Activated T-cell treated with anti-CD3 and anti-CD28 coated beads, Interleukin-2, amount 50 U/mL, for 24 hours (primary cell): ENCODE measurements at places on chromosomes 1 and 21.

GRCh38 chr21:46205766-46206162, 21.5 kb upstream of the SPATC1L start:
- no peak for DNase-seq

- no peak for DNase-seq
Observed at GRCh38 chr1:175984813-175985212, 222.3 kb downstream of the COP1 start.

- DNase-seq, result no peak
Observed at GRCh38 chr1:11792106-11792505, 13.7 kb downstream of the MTHFR start.

- DNase-seq, result no peak
Observed at GRCh38 chr1:64861611-64862010, 104.7 kb downstream of the JAK1 start.

DNA sequence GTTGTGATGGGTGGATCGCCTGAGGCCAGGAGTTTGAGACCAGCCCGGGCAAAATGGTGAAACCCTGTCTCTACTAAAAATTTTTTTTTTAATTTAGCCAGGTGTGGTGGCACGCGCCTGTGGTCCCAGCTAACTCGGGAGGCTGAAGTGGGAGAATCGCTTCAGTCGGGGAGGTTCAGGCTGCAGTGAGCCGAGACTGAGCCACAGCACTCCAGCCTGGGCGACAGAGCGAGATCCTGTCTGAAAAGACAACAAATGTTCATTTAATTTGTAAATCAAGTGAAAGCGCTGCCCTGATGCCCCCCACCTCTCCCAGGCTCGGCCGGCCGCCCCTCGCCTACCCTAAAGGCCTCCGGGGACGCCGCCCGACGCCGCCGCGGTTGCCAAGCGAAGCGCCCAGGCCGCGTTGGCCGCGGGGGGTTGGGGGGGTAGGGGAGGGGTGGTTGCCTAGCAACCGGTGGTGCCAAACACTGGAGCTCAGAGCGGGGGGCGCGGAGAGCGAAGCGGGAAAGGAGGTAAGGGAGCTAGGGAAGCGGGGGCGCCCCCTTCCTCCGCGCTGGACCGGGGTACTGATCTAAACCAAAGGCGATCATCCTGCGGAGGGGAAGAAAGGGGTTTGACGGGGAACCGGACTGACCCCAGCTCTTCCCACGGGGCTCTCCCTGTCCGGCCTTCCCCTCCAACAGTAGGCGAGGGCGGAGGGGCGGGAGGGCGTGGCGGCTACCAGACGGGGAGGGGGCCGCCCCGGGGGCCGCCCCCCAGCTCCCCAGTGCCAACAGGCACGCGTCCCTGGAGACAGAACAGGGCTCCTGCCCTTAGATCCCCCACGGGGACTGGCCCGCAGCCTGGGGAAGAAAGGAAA, at the start of gene TEKT2:
Gene TEKT2 (plus strand): TSS at position 460 of the 862 bp plus-strand sequence. CDS start 828 bp downstream, outside the sequence.
- DNase-seq, result no peak

DNA sequence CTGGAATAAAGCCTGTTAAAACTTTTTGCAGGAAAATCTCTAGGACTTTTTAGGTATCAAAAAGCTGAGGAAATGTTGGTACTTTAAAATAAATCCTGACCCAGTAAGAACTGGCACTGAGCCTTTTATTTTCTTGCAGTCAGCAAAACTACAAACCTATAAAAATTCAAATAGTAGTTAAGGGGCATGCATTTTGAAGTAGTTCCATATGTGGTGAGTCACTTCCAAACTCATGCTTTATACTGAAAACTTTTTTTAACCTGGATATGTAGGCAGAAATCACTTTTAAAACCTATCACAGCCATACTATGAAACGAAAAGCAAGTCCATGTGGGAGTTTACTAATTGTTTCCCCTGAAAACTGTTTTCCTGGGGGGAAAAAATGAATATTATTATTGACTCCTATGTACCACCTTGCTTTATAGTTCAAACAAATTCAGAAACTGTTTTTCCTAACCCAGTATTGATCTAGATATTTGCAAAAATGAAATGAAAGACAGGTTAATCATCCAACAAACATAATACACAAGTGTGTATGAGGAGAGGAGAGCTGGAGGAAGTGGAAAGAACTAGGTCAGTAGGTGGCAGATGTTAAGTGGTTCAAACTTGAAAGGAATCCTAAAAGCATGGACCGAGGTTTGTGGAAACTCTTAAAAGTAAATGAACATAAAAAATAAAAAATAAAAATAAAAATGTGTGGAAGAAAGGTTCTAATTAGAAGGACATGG, 30.5 kb downstream of the NRIP1 start:
- no peak for DNase-seq

- DNase-seq, result no peak
Observed at GRCh38 chr1:53061123-53061858, 722 bp upstream of the PODN start.

DNA sequence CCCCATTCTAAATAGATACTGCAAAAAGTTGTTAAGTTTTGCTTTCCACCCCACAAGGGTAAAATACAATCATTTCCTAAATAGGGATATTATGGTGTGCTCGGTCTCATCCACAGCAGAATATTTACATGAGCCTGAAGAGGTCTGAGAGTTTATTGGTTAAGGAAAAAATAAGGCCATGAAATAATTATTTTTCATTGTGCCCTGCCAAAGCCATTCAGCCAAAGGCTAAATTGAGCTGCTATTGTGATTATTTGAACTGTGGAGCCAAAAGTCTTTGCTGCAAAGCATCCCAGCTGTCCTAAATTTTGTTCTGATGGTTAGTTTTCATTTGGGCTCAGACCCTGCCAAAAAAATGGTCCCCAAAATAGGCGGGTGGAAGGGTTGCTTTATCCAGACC, 298.7 kb upstream of the ESRRG start:
- DNase-seq, result no peak

DNA sequence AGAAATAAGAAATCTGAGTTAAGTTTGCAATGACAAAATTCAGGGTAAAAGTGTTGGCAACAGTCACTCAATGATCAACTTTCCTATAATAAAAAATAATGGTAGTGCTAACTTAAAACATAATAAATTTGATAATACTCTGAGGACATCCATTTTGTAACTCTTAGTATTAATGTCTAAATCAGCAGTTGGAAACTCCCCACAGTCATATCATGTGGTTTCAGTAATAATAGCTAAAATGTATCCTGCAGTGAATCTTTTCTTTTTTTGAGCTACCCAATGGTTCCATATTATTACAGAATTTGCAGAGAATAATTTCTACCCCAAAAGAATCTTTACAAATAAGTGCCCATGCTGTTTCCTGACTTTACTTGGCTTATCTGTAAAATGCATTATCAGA, 286.7 kb downstream of the PTPRC start:
- no peak for DNase-seq

DNA sequence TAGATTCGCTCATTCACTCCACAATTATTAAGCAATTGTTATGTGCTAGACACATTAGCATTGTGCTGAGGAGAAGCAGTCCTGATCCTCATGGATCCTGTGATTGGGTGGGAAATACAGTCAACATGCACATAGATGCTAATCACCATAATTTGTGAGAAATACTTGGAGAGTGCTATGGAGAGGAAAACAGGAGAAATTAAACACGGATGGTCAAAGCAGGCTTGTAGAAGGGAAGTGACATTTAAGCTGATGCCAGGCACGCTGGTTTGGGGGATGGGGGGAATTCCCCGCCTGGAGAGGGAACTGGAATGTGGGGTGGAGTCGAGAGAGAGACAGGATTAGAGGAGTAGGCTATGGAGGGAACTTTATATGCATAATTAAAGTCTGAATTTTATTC, 52.2 kb upstream of the L1TD1 start:
- no peak for DNase-seq

DNA sequence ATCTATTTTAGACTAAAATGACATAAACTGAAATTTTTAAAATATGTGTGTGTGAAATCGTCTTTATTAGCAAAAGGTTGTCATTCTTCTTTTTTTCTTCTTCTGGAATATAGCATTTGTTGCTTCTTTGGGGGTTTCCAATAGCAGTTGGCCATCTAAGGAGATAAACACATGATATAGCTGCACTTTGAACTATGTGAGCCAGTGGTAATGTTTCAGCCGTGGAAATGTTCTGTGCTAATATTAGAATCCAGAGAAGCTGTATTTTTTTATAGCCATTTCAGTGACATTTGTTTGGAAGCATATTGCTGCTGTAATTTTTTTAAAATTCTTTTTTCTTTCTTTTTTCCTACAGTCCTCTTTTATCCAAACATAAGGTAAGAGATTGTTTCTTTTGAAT, 75.1 kb downstream of the CNST start:
- no peak for DNase-seq

- DNase-seq, result no peak
Observed at GRCh38 chr1:118535901-118536300, 350.9 kb upstream of the SPAG17 start.

- no peak for DNase-seq
Observed at GRCh38 chr21:31345136-31345535, 1.1 kb upstream of the TIAM1 start.

DNA sequence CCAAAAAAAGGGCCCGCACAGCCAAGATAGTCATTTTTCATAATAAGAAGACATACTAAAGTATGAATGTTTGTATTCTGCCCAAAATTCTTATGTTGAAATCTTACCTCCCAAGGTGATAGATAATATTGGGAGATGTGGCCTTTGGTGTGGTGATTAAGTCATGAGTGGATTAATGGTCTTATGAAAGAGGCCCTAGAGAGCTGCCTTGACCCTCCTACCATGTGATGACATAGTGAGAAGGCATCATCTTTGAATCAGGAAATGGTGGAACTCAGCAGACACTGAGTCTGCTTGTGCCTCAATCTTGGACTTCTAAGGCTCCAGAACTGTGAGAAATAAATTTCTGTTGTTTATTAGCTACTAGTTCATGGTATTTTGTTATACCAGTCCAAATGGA, 11.8 kb upstream of the RNPC3 start:
- no peak for DNase-seq

DNA sequence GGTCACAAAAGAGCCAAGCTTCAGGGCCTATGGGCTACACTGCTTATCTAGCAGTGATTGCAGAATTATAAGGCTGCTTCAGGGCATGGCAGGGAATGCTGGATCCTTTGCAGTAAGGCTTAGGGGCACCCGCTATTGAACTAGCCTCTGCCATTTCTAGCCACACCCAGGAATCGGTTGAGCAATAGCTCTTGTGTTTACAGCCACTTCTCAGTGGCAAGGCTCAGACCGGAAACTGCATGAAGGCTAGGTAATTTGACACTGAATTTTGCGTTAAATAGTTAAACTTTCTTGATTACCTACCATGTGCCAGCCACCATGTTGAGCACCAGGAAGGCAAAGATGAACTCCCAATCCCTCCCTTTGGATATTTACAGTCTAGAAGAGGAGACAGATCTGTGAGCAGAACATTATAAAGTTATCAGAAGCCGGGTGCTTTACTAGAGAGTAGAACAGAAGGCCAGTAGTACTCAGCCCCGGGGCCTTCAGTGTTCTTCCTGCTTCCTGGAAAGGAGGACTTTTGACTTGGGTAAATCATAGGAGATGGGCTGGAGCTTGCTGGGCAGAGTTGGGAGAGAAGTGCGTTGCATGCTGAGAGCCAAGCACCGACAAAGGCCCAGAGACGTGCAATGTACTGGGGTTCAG, 98.6 kb upstream of the LPGAT1 start:
- no peak for DNase-seq

DNA sequence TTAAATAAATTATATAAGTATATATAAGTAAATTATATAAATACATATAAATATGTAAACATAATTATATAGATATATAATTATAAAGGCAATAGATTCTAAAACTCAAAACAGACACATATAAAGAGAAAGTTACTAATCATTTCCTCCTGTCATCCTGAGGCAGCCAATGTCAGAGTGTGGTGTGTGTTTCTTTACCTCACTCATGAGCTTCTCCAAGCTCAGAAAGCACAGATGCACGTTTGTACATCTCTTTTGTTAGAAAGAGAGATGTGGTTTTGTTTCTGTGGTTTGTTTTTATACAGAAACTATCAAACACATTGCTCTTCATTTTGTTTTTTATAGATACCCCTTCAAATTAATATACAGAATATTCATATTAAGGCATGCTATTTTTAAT, 594.8 kb downstream of the USP25 start:
- no peak for DNase-seq

GRCh38 chr1:235932090-235932510, 65.4 kb upstream of the LYST start:
- DNase-seq, result peak; percentile 19

GRCh38 chr1:190963321-190963720, 485.7 kb upstream of the BRINP3 start:
- no peak for DNase-seq

- no peak for DNase-seq
Observed at GRCh38 chr1:74010206-74010605, 187.8 kb downstream of the LRRIQ3 start.

- no peak for DNase-seq
Observed at GRCh38 chr1:119209596-119210295, 69.3 kb upstream of the WARS2 start.

DNA sequence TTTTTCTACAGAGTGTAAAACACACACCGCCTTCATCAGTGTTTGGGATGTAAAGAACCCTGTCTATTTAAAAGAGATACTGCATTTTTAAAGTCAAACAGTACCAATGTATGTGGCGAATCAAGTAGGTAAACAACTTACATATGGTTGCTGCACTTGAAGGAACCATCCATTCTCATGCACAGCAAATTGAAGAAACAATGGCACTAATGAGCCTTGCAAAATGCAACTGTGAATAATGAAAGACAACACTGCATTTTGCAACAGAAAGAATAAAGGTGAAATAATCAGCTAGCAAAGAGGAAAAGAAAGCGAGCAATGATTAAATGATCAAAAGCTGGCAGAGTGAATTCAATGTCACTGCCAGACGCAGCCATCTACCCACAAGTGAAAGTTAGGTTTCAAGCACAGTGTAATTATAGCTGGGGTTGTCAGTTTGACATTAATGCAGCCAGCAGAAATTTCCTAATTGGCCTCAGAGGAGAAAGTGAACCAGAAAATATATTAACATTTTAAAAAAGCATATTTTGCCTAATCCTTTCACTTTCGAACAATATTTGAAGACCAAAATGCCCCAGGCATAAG, 10.9 kb upstream of the BARHL2 start:
- no peak for DNase-seq

DNA sequence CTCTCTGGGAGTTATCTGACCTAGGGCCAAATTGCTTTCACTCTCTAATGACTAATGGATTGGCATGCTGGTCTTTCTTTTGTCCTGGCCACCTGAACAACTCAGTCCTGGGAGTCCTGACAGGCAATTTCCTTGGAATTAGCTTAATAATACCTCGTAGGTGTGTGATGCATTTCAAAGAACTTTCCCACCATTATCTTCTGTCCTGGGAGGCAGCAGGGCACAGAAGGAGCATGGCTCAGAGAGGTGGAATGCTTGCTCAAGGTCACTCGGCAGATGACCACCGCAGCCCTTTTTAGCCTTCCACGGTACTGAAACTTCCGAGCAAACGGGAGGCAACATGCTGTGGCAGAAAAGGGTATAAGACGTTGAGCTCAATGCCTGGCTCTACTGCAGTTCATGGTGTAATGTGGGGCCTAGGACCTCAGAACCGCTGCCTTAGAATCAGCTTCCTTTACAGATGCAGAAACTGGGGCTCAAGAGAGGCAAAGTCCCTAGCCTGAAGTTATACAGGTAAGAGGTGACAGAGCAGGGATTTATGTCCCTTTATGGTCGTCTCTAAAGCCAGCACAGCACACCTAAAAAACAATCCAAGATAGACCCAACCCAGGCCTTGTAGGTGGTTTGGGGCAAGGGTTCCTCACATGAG, 3.2 kb downstream of the ID3 start:
- DNase-seq, result peak; percentile 42
